ENCODE measurements at places on chromosomes 4 and X.

DNA sequence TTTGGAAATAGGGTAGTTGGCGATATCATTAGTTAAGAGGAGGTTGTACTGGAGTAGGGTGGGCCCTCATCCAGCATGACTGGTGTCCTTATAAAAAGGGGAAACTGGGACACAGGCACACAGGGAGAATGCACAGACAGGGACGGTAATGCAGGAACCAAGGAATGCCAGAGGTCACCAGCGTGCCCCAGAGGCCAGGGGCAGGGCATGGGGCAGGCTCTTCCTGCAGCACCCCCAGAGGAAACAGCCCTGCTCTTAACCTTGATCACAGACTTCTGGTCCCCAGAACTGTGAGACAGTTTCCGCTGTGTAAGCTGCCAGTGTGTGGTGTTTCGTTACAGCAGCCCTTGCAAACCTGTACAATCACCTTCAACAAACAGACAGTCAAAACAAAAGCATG lies 15.9 kb upstream of the STOX2 start:
- DNase-seq, result no peak

DNA sequence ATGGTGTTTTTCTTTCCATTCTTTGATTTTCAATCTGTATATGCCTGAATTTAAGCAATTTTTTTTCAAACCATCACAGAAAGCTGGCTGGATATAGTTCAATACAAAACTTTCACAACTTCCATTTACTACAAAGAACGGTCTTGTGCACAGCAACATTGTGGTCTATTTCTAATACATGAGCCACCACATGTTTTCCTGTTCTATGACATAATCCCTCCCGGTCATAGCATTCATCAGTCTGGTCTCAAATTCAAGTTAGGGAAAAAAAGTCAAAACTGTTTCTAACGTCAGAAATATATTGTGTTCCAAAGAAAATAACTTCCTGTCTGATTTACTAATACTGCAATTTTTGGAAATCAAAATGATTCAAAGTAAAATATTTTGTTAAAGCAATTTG lies 7.5 kb upstream of the CXCL6 start:
- no peak for DNase-seq

DNA sequence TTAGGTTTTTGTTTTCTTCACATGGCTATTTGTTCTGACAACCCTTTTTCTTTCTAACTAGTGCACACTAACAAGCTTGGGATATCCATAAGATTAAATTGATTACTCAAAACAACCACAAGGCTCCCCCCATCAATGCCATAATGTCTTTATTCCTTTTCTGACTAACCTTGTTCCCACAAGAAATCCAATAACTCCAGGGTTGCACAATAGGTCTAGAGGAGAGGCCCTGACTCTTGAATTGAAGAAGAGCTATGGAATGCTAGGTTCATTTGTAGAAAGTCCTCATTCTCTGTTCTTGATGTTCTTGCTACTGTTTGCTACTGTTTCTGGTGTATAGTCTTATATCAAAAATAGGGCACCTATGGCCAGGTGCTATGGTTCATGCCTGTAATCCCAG lies 71.0 kb downstream of the PRRG1 start:
- no peak for DNase-seq

DNA sequence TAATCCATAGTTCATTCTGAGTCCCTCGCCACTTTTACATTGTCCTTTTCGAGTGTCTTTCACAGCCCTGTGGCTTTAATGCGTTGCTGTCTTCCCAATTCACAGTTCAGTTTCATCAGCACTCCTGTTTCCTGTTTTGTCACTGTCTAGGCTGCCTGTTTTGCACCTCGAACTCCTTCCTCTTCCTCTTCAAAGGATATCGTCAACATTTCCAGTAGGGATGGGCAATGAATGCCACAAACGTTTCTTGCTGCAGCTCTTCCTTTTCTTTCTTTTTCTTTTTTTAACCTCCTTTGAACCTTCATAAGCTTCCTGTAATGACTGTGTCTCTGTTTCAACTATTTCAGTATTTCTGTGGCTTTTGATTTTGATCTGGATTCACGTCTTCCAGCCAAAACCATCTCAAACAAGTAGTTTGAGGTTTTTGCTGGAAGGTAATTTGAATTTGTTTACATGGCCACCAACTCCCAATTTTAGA lies 105.4 kb downstream of the ANXA3 start:
- no peak for DNase-seq

GRCh38 chr4:103324811-103325210 lies 126.7 kb upstream of the CENPE start:
- no peak for DNase-seq

DNA sequence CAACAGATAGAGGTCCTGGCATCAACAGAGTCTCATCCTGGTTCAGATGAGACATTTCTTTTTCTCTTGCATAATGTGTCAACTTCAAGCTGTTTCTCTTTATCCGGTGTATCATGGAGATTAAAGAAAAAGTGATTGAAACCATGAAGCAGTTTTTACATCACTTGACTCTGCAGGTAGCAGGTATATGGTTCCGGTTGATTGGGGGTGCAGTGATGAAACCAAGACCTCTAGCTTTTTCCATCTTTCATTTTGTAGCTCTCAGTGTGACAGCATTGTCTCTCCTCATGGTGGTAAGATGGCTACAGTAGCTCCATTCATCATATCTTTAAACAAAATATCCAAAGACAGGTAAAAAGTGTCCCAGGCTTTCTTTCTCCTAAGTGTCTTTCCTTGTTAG lies 2.4 kb upstream of the HOPX start:
- DNase-seq, result no peak

DNA sequence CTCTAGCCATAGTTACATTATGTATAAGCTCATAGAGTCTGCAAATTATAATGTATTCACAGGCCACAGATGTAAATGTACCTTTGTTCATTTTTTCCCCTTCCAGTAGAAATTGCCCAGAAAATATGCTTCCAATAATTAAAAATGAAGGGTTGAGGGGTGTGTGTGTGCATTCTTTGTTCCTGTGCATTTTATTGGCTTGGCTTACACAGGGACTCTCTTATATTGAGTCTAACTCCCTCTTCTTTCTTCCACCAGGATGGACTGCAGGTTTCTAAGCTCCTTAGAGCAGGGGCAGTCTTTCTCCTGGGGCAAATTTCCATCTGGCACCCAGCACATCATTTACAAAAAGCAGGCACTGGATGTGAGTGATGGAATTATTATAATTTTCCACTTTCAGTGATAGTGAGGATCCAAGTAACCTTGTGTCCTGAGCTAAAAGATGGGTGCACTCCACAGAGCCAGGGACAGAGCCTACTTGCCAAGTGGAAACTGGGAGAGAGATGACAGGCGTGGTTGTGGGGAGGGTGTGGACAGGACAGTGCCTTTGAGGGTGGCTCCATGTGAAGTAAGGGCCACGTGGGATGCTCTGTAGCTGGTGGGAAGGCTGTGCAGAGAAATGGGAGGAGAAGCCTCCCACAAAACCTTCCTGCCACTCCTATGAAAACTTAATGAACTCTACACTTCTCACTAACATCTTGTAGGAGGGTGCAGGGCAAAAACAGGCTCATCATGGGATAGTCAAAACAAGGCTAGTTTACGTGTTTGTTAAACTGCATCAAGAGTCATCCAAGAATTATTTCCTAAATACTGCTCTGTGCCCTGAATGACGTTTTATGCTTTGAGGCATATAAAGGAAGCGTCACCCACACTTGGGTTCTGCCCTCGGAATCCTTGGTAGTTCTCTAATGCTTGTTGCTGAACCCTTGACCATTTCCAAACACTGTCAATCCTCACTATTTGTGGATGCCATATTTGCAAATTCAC lies 16.0 kb downstream of the IGFBP7 start:
- DNase-seq, result no peak

- no peak for DNase-seq
These were observed 176.0 kb upstream of the NWD2 start for GRCh38 chr4:37068580-37068979.

Data from SW 1271 (cell line).